ENCODE measurements at places on chromosomes 3 and 15.
A peak's percentile ranks its signal among the peaks of the same experiment; 100 is the strongest.

- DNase-seq = no peak
Observed at GRCh38 chr3:173943264-173943663, 545.7 kb downstream of the NLGN1 start.

GRCh38 chr15:37221671-37222145 lies 121.4 kb upstream of the MEIS2 start:
- DNase-seq = no peak

DNA sequence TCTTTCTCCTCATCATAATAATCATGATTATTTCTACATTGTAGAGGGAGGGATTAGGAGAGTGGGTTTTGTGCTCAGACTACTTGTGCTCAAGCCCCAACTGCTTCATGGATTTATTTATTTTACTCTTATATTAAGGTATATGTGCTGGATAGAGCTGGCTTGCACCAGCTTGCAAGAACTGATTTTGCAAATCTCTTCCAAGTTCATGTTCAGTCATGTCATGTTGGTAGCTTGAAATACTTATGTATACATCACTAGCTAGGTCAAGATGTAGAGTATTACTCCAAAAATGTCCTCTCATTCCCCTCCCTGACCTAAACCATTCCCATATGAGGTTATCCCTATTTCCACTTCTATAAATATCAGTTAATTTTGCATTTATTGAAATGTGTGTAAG lies 293.9 kb upstream of the RBMS3 start:
- DNase-seq = no peak

DNA sequence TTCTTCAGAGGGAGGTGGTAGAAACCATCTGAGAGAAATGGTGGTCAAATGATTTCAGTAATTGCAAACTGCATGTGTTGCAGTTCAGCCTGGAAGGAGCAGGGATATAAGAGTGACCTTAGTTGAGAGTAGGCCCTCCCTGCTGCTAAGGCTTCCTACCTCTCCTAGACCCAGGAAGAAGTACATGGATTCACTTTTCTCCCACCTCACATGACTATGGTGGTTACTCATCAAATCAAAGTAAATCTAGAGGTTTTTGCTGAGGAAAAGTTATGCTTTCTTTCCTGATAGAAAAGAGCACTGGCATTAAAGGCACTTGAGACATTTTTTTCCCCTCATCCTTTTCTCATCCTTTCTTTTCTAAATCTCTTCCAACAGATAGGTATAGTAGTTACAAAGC lies 43.2 kb upstream of the LEKR1 start:
- DNase-seq = no peak

DNA sequence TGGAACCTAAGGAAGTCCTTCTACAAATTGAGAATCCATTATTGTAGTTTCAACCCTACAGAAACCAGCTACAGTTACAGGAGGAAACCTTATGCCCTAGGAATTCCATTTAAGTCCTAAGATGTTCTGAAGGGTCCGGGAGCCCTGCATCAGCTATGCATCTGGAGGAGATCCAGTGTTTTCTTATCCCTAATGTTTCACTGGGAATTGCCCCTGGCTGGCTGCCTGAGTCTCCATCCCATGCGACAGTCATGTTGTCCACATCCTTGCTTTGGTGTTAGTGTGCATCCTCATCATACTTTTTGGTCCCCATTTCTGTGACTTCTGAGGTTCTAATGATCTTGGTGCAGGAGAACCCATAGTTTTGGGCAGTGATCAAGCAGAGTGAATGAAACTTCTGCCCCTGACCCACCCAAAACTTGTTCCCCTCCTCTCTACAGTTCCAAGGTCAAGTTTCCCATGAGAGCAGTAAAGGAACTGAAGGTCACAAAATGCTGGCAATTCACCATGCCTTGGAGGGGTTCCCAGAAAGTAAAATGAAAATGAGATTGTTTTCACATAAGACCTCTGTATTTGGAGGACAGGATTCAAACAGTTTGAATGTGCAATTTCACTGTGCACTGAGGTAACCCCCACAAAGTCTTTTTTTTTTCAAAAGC lies 121.9 kb upstream of the PHLDB2 start:
- DNase-seq = no peak

DNA sequence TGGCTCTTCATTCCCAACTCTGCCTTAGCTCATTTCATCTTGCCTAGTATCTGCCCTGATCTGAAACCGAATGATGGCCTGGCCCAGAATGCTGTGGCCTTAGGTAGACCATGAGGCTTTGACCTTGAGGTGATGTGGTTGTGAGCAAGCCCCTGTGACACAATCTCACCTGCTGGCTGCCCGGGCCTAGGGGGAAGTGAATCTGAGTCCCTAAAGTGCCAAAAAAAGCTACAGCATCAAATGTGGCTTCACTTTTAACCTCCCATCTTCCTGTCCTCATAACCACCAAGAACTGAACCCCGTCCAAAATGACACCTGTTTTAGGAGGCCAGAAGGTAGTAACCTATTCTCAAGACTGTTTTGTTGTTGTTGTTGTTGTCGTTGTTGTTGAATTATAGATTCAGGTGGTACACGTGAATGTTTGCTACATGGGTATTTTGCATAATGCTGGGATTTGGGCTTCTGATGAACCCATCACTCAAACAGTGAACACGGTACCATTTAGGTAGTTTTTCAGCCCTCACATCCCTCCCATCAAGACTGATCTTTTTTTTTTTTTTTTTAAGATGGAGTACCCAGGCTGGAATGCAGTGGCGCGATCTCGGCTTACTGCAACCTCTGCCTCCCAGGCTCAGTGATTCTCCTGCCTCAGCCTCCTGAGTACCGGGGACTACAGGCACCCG lies 54.6 kb downstream of the MCCC1 start:
- DNase-seq = no peak

DNA sequence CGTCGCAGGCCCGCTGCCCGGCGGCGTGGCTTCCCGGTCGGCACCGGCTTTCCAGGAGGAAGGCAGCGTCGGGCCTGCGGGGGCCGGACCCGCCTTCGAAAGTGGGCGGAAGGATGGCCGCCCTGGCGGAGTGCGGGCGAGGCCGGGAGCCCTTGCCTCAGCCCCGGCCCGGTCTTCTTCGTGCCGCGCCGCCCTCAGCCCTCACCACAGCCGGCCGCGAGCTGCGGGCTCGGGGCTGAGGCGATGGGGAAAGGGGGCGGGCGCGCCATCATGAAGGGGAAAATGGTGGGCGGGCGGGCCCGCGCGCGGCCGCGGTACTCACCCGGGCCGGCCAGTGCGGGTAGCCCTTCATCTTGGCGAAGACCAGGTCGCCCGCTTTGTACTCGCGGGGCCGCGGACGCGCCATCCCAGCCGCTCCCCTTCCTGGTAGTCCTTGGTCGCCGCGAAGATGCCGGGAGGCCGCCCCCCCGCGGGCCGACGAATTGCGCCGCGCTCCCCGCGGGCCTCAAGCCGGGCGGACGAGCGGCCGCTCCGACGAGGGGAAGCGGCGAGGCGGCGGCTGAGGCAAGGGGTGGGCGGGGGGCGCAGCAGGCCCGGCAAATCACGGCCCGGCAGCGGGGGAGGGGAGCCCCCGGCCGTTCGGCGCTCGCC lies 489 bp downstream of the HDGFL3 start:
- peak; percentile 19 for DNase-seq

DNA sequence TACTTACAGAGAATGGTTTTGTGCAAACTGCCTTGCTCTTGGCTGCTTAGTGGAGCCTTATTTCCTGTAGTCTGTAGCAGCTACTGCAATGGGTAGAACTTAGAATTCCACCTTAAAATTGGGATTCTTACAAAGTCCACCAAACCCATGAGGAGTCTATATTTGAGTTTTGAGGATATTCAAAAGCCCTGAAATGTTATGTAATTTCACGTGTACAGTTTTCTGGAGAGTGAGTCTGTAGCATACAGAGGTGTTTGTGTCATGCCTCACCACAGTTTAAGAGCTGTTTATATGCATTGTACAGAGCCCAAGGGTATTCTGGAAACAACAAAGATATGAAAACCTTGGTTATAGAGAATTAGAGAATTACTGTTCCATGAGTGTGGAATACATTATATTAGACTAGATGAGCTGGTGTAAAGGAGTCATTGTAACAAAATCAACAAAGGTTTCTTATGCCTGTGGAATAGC lies 114.4 kb downstream of the MBNL1 start:
- DNase-seq = no peak

GRCh38 chr3:157336252-157337009 lies 100.2 kb upstream of the PTX3 start:
- no peak for DNase-seq

- no peak for DNase-seq
Observed at GRCh38 chr15:93451822-93452221, 362.8 kb upstream of the RGMA start.

- no peak for DNase-seq
Observed at GRCh38 chr3:20320489-20320888, 134.5 kb upstream of the SGO1 start.

DNA sequence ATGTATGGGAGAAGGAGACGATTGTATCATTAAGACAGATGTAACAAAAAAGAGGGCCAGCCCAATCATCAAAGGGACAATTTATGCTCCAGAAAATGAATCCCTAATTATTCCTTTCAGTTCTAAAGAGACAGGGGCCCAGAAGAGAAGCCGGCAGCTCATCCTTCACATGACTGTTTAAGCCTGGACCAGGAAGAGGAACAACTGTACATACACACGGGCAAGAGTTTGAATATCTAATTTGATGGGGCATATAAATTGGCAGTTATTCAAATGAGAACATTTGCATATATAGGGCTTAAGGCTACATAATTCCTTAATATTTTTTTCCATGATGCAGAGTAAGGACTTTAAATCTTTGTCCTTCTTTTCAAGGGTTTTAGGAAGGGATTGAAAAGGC lies 232.3 kb downstream of the TLE3 start:
- DNase-seq = no peak

DNA sequence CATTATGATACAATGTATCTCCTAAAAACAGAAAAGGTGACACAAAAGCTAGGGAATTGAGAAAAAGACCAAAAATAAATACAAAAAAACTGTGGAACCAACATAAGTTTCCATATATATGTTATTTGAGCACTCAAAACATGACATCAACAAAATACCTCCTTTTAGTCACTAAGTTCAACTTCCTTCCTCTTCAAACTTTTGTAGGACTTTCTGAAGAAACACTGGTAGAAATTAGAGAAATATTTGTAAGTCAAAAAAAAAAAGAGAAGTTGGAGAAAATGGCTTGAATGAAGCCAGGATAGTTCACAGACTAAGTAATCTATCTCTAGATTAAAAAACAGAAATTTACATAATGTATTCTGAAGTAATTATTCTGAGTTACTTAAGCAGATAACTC lies 208.4 kb upstream of the ALCAM start:
- no peak for DNase-seq

GRCh38 chr3:64555351-64555750 lies 132.4 kb downstream of the ADAMTS9 start:
- DNase-seq = no peak

DNA sequence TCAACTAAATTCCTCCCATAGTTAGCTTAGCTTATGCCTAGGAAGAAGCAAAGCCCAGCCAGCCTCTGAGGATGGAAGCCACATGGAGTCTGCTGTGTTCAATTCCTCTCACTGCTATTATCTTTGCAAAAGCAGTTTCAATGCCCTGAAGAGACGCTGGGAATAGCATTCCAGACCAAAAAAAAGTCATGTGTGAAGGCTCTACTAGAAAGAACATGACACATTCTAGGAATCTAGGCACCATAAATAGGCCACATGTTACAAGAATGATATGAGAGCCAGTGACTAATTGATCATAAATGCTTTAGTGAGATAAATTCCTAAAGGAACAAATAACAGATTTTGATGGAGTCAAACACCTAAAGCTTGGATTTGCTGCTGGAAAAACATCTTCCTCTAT lies 800.8 kb downstream of the TUSC7 start:
- no peak for DNase-seq

- DNase-seq = peak; percentile 11
Observed at GRCh38 chr3:105369500-105370371, 3.0 kb downstream of the ALCAM start.

DNA sequence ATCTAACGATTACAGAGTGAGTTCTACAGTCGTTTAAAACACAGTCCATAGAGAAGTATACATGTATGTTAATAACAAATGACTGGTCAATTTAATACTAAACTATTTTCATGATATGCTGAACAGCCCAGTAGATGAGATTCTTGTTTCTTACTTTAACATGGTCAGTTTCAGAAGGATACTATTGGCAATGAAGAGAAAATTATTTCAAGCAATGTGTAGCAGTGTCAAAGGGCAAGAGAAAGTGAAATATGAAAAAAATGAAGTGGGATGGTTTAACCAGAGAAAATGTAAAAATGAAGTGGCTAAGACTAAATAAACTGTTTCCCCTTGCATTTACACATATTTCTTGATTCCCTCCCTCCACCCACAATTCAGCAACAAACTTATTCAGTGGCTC lies 192.1 kb upstream of the TTC14 start:
- no peak for DNase-seq

GRCh38 chr3:136247436-136247835 lies 2.7 kb upstream of the PCCB start:
- DNase-seq = no peak

- DNase-seq = no peak
Observed at GRCh38 chr3:179775416-179776122, 122.7 kb downstream of the USP13 start.

- no peak for DNase-seq
Observed at GRCh38 chr3:8607234-8608040, 37.2 kb downstream of the SSUH2 start.

DNA sequence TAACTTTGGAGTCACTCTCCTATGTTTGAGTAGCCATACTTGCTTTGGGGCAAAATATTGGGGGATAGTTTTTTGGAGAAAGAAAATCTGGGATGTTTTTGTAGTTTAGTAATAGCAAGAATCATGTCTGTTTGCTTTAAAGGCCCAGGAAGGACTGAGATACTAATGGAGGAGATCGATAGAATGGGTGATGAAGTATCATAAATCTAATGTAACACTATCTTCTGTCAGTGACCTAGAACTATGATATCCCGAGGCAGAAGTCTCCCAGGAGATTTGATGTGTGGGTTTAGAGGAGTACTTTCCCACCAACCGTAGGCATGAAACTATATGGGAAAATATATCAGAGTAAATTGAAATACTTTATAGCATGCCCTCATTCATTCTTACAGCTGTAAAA lies 21.0 kb upstream of the NFKBIZ start:
- DNase-seq = no peak

DNA sequence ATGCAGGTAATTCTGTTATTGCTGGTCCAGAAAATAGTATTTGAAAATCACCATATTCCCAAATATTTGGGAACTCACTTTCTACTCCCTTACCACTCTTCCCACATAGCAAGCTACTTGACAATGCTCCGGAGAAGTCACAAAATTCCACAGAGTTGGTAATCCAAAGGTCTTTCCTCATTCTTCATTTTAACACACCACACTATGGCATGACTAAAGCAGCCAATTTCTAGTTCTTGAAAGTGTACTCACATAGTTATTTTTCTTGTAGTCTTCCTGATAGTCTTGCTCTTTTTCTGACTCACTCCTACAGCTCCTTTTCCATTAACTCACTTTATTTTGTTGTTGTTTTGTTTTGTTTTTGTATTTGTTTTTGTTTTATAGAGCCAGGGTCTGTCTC lies 67.2 kb downstream of the MYO9A start:
- no peak for DNase-seq

Measured in CD4-positive, alpha-beta T cell (primary cell).